ENCODE measurements at places on chromosomes 13 and 19. TPM values are rescaled to one million over a fixed set of nuclear protein-coding genes. Genes with fewer than 3 reads are reported as not detected.

Gene ZNF134
- 16.7 TPM for total RNA-seq

Gene RRAS
- 18.1 TPM for total RNA-seq

Gene SMAD9
- not detected for total RNA-seq

Gene CYP4F2
- total RNA-seq, result not detected

Gene KLK3
- total RNA-seq, result not detected

Gene SYNE4
- total RNA-seq, result 2.5 TPM

Gene ZNF177
- total RNA-seq, result 0.60 TPM

Gene FZR1
- 75.6 TPM for total RNA-seq

Gene CEACAM3
- total RNA-seq, result not detected

Gene ZNF154
- total RNA-seq, result 0.70 TPM

Gene SPRED3
- 2.1 TPM for total RNA-seq
